HFFc6 (cell line): ENCODE measurements at places on chromosomes 16 and 17. TPM values are rescaled to one million over a fixed set of nuclear protein-coding genes. Genes with fewer than 3 reads are reported as not detected.

The FN3K gene
- 1.5 and 3.8 TPM in 2 replicates for total RNA-seq

- DNase-seq = no peak
Measured at GRCh38 chr17:74460241-74460640, 6.2 kb upstream of the CD300A start.

GRCh38 chr17:8708025-8708461 lies 36.6 kb downstream of the CCDC42 start:
- DNase-seq = no peak

GRCh38 chr17:27218041-27218440 lies 75.9 kb upstream of the WSB1 start:
- no peak for DNase-seq

The OGFOD1 gene
- 74.1 to 81.5 TPM (median 77.5 TPM) in 3 replicates for total RNA-seq

The CNGB1 gene
- total RNA-seq = 0.02 TPM in 1 of 3 replicates, not detected in the others

The ATP6V0A1 gene
- total RNA-seq = 37.8 to 56.1 TPM (median 45.2 TPM) in 3 replicates

GRCh38 chr16:84692451-84693214 lies 7.2 kb upstream of the USP10 start:
- no peak for DNase-seq

- peak; percentile 42 for DNase-seq
Measured at GRCh38 chr16:12120217-12120981, 143.9 kb downstream of the SNX29 start.

DNA sequence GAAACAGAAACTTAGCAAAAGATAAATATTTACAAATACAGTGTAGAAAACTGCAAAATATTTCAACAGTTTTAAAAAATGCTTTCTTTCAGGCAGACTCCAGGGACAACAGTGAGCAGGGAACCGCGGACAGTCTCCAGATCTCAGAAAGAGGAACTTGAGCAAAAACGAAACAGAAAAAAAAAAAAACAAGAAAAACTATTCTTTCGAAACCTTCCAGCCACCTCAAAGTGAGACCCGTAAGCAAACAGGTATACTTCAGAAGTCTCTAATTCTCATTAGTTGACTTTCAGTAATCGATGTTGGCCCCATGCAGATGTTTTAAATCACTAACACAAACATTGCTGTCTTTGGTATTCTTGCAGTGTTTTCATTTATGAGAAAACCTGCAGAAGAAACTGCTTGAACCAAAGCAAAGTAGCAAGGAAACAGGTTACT lies 15.7 kb upstream of the CCL1 start:
- DNase-seq = no peak

DNA sequence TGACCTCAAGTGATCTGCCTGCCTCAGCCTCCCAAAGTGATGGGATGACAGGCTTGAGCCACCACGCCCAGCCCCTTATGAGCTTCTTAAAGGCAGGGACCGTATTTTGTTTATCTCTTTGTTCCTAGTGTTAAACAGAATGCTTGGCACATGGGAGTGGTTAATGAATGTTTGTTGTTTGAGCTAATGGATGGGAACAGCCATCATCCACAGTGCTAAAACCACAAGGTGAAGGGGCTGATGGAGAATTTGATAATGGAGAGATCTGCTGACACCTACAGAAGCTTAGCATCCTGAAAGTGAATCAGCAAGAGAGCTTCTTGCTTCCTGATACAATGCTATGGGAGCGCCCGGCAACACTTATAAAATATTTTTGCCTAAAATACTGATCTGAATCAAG lies 8.6 kb upstream of the CDH1 start:
- no peak for DNase-seq

GRCh38 chr16:23629516-23629915 lies 11.6 kb downstream of the PALB2 start:
- no peak for DNase-seq

The CDC42EP4 gene
- total RNA-seq = 18.7 to 25.0 TPM (median 19.8 TPM) in 3 replicates

DNA sequence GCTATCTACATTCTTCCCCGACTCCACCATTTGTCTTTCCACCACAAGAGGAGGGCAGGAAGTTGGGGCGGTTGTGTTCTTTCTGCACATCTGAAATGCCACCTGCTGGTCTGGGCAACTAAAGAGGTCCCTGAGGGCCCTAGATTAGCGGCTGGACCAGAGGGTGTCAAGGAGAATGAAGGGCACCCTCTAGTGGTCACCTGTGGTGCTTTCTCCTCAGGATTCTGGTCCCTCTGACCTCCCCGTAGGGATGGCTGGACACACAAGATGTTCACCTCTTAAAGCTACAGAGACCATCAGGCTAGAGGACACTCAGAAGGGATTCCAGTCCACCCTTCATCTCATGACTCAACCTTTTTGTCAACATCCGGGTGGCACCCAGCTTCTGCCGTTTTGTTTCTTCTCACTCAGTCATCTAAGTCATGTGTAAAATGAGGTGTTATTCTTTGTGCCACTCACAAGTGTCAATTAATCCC lies 2.9 kb upstream of the SCIMP start:
- DNase-seq = peak; percentile 63

DNA sequence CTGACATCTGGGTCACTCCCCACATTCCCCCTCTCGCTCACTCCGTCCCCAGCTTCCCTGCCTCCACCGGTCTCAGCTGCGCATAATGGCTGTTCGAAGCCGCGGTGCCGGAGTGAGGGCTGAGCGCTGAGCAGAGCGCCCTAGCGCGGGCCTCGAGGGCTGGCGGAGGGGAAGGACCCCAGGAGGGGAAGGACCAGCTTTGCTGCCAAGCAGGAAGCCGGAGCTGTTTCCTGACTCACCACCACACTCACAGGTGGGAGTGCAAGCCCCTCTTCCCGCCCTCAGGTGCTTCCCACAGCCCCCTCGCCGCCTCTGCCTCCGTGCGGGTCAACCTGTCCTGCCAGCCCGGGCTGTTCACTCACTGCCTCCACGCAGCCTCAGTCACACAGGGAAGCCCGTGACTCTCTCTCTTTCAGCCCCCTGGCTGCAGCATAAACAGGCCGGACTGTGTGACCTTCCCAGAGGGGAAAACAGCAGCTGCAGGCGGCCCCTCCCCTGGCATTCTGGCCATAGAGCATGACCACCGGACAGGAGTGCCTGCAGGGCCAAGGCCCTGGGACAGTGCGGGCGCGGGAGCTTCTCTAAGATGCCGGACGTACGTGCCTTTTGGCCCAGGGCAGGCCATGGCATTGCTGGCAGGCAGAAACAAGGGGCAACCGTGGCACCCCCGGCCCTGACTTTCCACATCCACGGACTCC lies 23.7 kb downstream of the SLC43A2 start:
- DNase-seq = no peak
